NCI-H146 (cell line): ENCODE measurements at places on chromosomes 7 and 10.

GRCh38 chr7:22858640-22859561 lies 36.3 kb upstream of the TOMM7 start:
- DNase-seq, result no peak

DNA sequence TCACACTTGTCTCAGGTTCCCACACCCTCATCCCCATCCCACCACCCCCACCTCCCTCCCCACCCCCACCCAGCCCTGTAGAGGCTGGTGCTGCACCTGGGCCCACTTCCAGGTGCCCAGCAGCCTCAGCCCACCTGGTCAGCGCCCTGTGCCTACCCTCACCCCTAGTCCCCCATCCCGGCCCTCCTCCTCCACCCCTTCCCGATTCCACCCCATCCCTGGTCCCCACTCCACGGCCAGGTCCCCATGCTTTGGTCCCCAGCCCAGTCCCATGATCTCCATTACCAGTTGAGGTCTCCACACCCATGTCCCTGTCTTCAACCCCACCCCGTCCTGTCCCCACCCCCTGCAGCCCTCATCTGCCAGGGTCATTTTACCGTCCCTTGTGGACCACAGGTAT lies 24.6 kb upstream of the CNPY1 start:
- no peak for DNase-seq

- no peak for DNase-seq
Measured at GRCh38 chr7:51477323-51477722, 160.7 kb upstream of the COBL start.

- no peak for DNase-seq
Measured at GRCh38 chr7:24503506-24503905, 69.7 kb upstream of the PALS2 start.

DNA sequence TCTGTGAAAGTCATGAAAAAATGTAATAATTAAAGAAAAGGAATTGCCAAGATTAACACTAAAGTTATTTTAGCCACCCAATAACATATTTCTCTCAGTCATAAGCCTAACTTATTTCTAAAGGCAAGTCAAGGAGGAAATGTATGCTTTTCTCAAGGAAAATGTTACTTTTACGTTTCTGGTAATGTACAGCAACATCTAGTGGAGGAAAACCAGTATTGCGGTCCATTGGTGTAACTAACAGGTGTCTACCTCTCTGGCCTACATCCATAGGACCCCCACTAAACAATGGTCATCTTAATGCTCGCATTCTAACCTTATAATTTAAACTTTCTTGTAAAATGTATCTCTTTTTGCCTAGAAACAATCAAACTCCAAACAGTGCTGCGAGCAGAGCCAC lies 437.5 kb downstream of the KIF20B start:
- DNase-seq, result no peak

- no peak for DNase-seq
Measured at GRCh38 chr10:97659589-97659988, 19.1 kb downstream of the PI4K2A start.

GRCh38 chr10:22714479-22715289 lies at the start of gene PIP4K2A:
PIP4K2A (minus strand) TSS chr10:22714578; CDS start chr10:22714326, 252 bp downstream.
- DNase-seq, result peak; percentile 88

DNA sequence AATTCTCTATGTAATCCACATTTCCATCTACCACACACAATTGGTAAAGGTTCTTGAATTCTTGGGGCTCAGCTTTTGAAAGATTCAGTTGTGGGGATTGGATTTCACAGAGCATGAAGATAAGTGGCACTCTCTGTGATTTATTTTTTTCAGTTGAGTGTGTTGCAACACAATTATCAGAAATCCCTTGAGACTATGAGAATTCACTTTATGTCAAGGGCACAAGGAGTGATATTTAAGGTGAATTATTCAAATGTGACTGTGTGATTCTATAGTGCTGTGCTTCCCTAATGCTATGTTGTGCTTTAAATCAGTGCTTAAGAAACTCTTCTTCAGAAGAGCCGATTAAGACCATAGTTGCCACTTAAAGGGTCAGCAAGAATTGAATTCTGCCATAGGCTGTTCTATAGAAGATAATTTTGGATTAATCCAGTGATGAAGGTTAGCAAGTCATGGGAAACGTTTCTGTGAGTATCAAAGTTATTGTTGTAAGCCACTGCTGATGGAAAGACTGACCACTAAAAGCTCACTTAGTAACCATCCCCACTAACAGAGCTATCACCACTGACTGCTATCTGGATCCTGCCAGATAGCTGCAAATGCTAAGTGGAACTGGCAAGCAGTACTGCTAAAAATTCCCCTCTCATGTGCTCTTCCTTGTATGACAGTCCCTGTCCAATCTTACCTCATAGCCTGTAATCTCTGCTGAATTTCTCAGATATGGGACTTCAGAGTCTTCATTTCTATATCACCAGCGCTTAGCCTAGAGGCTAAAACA lies 134.0 kb upstream of the SEMA3D start:
- DNase-seq, result no peak

DNA sequence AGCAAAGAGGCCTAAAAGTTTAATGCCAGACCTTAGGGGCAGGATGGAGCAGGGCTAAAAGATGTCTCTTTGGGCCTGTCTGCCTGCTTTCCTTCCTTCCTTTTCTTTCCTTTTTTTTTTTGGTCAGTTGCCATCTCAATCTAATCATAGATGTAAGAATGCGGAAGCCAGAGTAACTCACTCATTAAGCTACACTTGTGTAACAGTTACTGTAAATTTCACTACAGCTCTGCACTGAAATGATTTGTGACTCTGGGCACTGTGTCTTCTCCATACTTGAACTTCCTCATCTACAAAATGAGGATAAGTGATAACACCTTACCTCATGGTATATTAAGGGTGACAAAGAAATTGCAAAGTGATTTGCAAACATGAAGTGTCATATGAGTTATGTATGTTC lies 75.5 kb upstream of the AGK start:
- DNase-seq, result no peak

DNA sequence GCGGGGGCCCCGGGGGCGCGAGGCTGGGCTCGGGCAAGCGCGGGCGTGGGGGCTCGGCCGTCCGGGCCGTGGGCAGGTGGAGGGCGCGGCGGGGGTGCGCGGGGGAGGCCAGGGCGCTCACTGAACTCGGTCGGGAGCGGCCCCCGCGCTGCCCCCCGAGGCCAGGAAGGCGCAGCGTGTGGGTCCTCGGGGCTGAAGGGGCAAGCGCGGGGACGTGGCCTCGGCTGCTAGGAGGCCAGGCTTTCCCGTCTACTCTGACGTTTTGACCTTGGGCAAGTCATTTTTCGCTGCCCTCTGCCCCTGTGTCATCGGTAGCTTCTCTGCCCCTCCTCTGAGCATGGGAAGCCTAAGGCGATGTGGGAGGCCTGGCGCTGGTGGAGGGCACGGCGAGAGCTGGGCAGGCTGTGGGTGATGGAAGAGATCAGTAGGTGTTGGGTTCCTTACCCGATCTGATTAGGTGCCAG lies 441 bp downstream of the FBH1 start:
- DNase-seq, result peak; percentile 48

DNA sequence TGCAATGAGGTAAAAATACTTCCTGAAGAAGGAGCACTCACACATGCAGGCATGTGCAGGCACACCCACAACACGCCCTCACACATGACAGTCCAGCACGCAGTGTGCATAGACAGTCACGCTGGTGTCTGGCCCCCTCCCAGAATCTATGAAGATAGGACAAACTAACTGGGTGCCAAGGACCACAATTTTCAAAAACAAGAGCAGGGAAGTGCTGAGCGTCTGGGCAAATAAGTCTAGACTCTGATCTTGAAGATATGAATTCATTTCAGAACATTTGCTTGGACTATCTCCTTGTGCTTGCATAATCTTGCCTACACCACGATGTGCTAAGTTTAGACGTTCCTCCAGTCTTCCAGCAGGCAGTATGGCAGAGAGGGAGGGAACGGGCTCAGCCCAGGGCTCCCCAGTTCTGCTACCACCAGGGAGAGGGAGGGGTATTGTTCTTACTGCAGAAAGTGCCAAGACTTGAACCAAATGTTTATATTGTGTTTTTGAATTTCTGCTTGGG lies 276.5 kb upstream of the KLF6 start:
- no peak for DNase-seq

DNA sequence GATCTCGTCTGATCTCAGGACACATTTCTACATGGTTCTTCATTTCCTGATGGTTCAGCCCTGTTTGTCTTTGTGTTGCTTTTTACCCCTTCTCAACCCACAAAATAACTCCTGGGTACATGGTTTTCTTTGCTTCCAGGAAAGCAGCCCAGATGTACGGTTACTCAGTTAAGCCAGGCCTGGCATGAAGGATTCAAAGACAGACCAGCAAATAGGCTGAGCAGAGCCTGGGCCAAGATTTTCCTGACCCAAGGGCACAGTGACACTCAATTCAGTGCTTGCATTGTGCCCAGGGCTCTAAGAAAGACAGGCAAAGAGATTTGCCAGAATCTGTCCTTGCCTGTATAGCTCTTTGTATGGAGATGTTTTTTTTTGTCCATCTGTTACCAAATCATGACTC lies 340.8 kb upstream of the KIAA1217 start:
- DNase-seq, result no peak

DNA sequence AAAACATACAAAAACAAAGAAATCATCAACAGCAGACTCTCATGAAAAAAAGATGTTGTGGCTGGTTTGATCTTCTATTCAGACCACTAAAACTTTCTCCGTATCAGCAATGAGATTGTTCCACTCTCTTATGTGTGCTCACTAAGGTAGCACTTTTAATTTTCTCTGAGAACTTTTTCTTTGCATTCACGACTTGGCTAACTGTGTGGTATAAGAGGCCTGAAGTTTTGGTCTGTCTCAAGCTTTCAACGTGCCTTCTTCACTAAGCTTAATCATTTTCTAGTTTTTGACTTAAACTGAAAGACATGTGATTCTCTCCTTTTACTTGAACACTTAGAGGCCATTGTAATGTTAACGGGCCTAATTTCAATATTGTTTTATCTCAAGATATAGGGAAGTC lies 1231.6 kb downstream of the SORCS3 start:
- DNase-seq, result no peak

DNA sequence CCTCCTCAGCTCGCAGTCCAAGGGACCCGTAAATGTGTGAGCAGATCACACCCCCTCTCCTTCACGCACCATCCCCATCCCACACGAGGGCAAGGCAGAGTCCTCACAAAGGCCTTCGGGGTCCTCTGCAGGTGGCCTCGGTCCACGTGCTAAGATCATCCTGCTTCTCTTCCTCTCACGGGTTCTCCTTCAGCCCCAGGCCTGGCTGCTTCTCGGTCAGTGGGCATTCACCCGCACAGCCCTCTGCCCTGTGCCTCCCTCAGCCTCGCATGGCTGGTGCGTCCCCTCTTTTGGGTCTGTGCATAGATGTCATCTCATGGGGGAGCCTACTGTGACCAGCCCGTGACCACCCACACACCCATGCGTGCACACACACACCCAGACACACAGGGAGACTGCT lies 17.3 kb upstream of the FOXL3 start:
- DNase-seq, result no peak

GRCh38 chr10:57015595-57016318 lies 654.7 kb upstream of the ZWINT start:
- DNase-seq, result peak; percentile 97

DNA sequence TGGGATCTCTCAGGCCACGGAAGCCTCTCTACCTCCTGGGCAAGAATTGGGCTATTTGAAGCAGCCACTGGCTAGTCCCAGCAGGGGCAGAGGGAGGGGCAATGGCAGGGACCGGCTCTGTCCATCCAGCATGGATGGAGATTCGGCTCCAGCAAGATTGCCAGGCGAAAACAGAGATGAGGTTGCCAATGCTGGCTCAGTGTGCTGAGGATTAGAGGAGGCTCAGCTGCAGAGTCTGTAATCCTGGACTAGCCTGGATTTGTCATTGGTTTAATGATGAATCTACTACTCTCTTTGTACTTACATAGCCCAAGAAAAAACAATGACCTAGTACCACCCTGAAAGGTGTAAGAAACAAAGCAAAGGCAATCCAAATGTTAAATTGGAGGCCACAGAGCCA lies 112.2 kb upstream of the PDCD4 start:
- no peak for DNase-seq

GRCh38 chr10:7165500-7166177 lies 245.2 kb downstream of the SFMBT2 start:
- DNase-seq, result no peak

- no peak for DNase-seq
Measured at GRCh38 chr10:74502963-74503608, 323.3 kb upstream of the KAT6B start.

GRCh38 chr10:73359492-73359891 lies 828 bp upstream of the CFAP70 start:
- no peak for DNase-seq

DNA sequence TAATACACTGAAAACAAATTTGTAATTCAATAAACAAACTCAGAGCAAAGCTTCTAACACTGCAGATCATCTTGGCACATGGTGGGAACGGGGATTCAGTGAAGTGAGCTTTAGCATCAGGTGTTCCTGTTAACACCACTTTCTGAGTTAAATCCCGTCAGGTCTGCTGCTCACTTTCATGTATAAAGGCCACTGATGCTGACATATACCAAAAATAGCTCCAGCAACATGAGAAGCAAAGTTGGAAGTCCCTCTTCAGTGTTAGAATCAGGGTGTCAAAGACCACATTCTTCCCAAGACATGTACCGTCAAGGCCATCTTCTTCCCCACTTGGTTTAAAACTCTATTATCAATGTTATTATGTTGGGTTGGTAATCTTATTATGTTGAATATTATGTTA lies 11.7 kb upstream of the CACNA2D1 start:
- DNase-seq, result no peak

DNA sequence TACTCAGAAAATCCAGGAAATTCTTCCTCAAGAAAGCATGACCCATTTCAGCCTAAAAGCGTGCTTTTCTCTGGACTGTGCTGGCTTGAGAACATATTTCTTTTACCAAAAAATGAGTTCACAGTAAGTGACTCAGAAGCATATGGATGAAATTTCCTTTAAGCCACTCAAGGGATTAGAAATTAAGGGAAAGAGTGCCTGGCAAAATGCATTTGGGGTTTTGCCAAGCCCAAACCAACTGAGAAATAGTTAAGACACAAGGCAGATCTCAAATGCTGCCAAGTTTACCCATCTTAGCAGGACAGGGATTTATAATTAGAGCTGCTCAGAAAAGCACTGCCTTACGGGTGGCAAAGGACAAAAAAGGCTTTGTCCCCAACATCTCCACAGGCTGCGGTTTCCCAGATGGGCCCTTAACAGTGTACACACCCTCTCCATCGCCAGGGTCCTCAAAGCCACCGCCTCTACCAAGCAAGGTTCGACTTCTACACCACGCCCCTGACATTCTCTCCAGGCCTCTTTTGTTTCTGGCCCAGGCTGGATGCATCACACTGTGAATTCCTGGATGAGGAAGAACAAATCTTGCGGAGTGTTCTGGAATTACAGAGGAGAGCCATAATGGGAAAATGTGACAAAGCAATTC lies 30.1 kb upstream of the CDHR3 start:
- DNase-seq, result no peak

DNA sequence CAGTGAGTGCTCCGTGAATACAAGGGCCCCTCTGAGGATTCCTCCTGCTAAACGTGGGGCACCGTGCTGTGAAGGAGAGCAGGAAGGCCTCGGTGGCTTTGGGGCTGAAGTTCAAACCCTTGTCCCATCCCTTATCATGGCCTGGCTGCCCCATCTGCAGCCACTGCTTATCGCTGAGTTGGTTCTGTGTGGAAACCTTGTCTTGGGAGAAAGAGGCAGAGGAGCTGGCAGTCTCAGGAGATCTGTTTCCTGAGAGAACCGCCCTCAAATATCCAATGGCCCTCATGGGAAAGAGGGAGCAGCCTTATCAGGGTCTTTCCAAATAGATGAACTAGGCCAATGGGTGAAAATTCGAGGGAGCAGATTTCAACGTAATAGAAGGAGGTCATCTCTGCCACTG lies 52.0 kb upstream of the NRF1 start:
- no peak for DNase-seq
